ENCODE measurements at places on chromosomes 1 and 21. TPM values are rescaled to one million over a fixed set of nuclear protein-coding genes. Genes with fewer than 3 reads are reported as not detected.

- no peak for DNase-seq
- no peaks in the 10 kb centered on the region for H3K4me1 ChIP-seq
- no peak overlapping the region for H3K4me3 ChIP-seq
These were observed 1857.4 kb downstream of the NCAM2 start for GRCh38 chr21:22855581-22855980.

GRCh38 chr1:67889953-67890567 lies 56.8 kb upstream of the GNG12 start:
- no peak overlapping the region for H3K27ac ChIP-seq
- peaks cover 19% of the 10 kb centered on the region for H3K27me3 ChIP-seq
- H3K4me1 ChIP-seq = peaks cover 10% of the 10 kb centered on the region
- DNase-seq = no peak

DNA sequence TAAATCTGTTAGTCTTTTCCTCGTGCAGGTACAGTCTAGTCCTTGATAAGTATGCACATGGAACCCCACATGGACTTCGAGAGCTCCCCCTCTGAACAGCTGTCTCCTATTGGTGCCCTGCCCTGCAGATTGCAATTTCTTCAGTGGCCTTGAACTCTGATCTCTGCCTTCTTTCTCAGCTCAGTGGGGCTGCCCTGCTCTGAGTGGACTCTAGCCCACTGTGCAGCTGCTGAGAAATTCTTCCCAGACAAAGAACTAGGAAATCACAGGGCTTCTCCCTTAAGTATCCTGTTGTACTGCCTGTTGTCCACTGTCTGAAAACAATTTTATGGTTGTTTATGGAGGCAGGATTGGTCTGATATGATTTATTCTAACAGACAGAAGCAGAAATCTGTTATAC lies 38.2 kb downstream of the ADAM30 start:
- peaks cover 27% of the 10 kb centered on the region for H3K4me1 ChIP-seq
- H3K27ac ChIP-seq = no peak overlapping the region

DNA sequence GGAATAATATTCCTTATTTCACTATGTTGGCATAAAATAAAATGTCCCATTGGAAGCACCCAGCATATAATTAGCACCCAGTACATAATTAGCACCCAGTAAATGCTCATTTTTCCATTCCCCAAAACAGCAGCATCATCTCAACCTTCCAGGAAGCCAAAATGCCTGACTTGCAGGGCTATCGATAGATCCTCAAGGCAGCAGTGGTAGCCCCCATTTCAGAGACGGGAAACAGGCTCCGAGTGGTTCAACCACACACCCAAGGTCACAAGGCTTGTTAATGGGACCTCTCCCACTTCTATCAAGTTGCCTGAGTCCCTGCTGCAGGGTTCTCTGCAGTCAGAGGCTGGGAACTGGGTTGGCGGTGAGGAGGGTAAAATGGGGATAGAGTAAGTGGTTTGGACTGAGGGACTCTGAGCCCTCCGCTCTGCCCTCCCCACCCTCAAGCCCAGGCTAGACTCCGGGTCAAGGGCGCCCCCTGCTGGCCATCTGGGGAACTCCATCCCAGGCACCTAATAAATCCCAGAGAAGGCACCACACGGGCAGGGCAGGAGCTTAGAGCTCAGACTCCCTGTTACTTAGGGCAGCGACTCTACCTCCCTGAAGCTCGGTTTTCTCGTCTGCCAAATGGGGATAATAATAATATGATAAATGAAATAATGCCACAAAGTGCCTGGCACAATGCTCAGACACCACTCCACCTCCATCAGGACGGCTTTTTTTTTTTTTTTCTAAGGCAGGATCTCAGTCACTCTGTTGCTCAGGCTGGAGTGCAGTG lies 21.9 kb upstream of the LAPTM5 start:
- no peaks in the 10 kb centered on the region for H3K27me3 ChIP-seq
- peak; percentile 84 for DNase-seq
- no peaks in the 10 kb centered on the region for H3K36me3 ChIP-seq
- H3K27ac ChIP-seq = no peak overlapping the region
- no peak overlapping the region for H3K4me3 ChIP-seq
- H3K4me1 ChIP-seq = peaks cover 18% of the 10 kb centered on the region

DNA sequence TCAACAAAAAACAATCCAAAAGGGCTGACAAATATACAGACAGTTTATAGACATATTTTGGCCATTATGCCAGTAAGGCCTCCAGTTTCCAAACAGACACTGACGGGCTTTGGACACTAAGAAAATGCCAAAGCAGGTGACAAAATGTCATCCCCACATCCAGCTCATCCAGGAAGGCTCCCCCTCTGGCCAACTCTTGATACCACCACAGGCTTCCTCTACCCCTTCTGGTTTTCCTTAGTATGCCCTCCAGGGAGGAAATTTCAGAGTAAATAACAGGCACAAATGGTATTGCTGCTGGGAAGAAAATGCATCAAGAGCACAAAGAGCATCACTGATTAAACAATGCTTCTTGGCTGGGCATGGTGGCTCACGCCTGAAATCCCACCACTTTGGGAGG lies 225.3 kb downstream of the VAV3 start:
- no peaks in the 10 kb centered on the region for H3K36me3 ChIP-seq
- H3K27ac ChIP-seq = no peak overlapping the region
- DNase-seq = no peak
- H3K27me3 ChIP-seq = peaks cover 2% of the 10 kb centered on the region

- peaks cover 20% of the 10 kb centered on the region for H3K27me3 ChIP-seq
- peak overlapping the region; percentile 99 for H3K27ac ChIP-seq
- H3K4me1 ChIP-seq = peaks cover 26% of the 10 kb centered on the region
- no peak for DNase-seq
These were observed 932 bp downstream of the RPF1 start for GRCh38 chr1:84479998-84480397.

Gene PRRC2C
- total RNA-seq = 269 TPM

DNA sequence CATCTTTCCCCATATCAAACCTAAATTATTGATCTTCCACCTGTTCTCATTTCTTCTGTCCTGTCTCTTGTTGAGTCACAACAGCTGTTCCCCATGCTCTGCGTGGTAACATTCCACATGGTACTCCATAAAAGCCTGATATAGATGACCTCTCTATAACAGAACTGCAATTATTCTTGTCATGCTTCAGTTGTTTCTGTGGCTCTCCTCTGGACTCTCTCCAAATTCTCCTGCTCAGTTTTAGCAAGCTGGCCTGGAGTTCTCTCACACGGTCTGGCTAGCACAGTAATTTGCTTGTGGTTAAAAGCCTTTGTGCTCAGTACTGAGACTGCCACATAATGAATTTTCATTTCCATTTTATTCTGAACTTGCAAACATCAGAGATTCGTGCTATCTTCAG lies 10.6 kb upstream of the LRRC39 start:
- no peak overlapping the region for H3K4me3 ChIP-seq
- DNase-seq = no peak
- H3K36me3 ChIP-seq = peaks cover 3% of the 10 kb centered on the region
- H3K27ac ChIP-seq = no peak overlapping the region

Gene VAV3
- total RNA-seq = 1.9 TPM

GRCh38 chr1:160776178-160776577 lies 19.8 kb upstream of the LY9 start:
- no peak overlapping the region for H3K27ac ChIP-seq
- no peaks in the 10 kb centered on the region for H3K36me3 ChIP-seq
- H3K4me1 ChIP-seq = peaks cover 40% of the 10 kb centered on the region
- no peak overlapping the region for H3K4me3 ChIP-seq

- H3K4me3 ChIP-seq = no peak overlapping the region
- H3K36me3 ChIP-seq = no peaks in the 10 kb centered on the region
- DNase-seq = no peak
- peaks cover 3% of the 10 kb centered on the region for H3K4me1 ChIP-seq
These were observed 81.9 kb upstream of the LBR start for GRCh38 chr1:225509770-225510169.

DNA sequence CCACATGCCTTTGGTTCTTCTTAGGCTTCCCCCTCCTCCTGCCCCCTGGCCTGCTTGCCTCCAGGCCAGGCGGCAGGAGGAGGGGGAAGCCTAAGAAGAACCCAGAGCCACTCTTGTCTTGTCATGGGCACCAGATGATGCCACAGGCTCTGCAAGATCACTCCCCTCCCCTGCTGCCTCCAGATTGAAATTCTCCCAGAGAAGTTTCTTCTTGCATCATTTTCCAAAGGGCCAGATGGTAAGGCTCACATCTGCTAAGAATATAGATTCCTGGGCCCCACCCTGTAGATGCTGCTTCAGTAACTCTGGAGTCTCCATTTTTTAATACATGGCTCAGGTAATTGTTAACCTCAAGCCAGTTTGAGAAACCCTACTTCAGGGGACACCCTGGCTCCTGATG lies 60.8 kb downstream of the FAM163A start:
- no peak for DNase-seq
- no peaks in the 10 kb centered on the region for H3K27me3 ChIP-seq
- no peak overlapping the region for H3K27ac ChIP-seq
- H3K36me3 ChIP-seq = no peaks in the 10 kb centered on the region

Gene TPTE
- not detected for total RNA-seq

Gene LCE3D
- not detected for total RNA-seq

DNA sequence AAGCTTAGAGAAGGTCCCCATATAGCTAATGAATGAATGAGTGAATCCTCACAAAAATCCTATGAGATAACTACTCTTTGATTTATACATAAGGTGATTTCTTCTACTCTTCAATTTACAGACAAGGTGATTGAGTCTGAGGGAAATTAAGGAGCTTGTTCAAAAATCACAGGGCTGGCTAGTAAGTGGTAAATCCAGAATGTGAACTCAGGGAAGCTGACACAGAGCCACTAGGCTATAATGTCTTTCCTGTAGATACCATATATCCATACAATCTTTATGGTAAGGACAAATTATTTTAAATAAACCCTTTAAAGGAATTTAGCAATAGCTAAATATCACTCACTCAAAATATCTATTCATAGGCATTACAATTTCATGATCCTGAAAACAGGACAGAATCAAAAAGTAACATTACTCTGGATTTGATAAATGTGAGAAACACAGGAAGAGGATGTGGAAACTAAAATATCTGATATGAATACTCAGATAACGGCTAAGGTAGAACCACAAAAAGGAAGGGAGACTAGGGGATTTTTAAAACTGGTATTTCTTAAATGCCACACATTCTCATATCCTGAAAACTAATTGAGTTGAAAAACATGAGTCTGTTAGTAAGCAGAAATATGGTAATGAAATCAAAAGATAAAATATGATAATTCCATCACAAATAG lies 108.2 kb downstream of the NBPF12 start:
- DNase-seq = no peak
- H3K27me3 ChIP-seq = peaks cover 18% of the 10 kb centered on the region
- peaks cover 33% of the 10 kb centered on the region for H3K4me1 ChIP-seq
- H3K4me3 ChIP-seq = peak overlapping the region; percentile 37

- H3K4me3 ChIP-seq = no peak overlapping the region
- no peaks in the 10 kb centered on the region for H3K27me3 ChIP-seq
- no peak overlapping the region for H3K27ac ChIP-seq
- no peaks in the 10 kb centered on the region for H3K4me1 ChIP-seq
- no peaks in the 10 kb centered on the region for H3K36me3 ChIP-seq
- no peak for DNase-seq
These were observed 36.0 kb downstream of the SEC16B start for GRCh38 chr1:177933881-177934280.

Gene LCE1D
- not detected for total RNA-seq

Gene REN
- not detected for total RNA-seq

Gene SYNC
- not detected for total RNA-seq

- H3K27me3 ChIP-seq = peaks cover 6% of the 10 kb centered on the region
- no peaks in the 10 kb centered on the region for H3K36me3 ChIP-seq
- no peak overlapping the region for H3K4me3 ChIP-seq
- peaks cover 9% of the 10 kb centered on the region for H3K4me1 ChIP-seq
- H3K27ac ChIP-seq = no peak overlapping the region
These were observed 11.2 kb upstream of the HYI start for GRCh38 chr1:43464681-43465504.

- H3K4me3 ChIP-seq = no peak overlapping the region
- H3K4me1 ChIP-seq = no peaks in the 10 kb centered on the region
- H3K36me3 ChIP-seq = no peaks in the 10 kb centered on the region
- peaks cover 10% of the 10 kb centered on the region for H3K27me3 ChIP-seq
These were observed 168.3 kb downstream of the RHOU start for GRCh38 chr1:228903434-228904071.

Gene RPL5
- total RNA-seq = 1,195 TPM

DNA sequence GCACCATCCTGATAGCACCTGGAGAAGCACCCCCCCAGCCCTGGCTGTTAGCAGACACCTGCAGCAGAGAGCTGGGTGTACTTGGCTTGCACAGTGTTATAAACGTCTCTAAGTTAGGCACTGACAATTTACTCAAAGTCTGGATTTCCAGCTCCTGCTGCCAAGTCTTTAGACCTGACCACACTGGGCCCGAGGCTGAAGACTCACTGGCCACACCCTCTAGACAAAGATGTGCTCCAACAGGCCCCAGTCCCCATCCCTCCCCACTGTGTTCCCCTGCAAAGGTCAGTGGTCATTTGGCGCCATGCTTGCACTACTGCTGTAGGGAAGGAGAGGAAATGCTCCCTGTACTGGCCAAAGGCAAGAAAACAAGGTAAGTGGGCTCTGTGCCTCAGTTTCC lies 31.1 kb downstream of the PADI6 start:
- H3K27me3 ChIP-seq = no peaks in the 10 kb centered on the region
- no peak for DNase-seq
- H3K4me3 ChIP-seq = no peak overlapping the region
- no peaks in the 10 kb centered on the region for H3K4me1 ChIP-seq
- H3K27ac ChIP-seq = no peak overlapping the region

GRCh38 chr1:29275435-29275834 lies 39.1 kb downstream of the PTPRU start:
- H3K27me3 ChIP-seq = peaks cover 10% of the 10 kb centered on the region
- H3K4me1 ChIP-seq = no peaks in the 10 kb centered on the region
- DNase-seq = no peak
- H3K27ac ChIP-seq = no peak overlapping the region
- H3K36me3 ChIP-seq = no peaks in the 10 kb centered on the region
- H3K4me3 ChIP-seq = no peak overlapping the region

Gene CAMSAP2
- 0.52 TPM for total RNA-seq

Gene CELA3B
- total RNA-seq = not detected

DNA sequence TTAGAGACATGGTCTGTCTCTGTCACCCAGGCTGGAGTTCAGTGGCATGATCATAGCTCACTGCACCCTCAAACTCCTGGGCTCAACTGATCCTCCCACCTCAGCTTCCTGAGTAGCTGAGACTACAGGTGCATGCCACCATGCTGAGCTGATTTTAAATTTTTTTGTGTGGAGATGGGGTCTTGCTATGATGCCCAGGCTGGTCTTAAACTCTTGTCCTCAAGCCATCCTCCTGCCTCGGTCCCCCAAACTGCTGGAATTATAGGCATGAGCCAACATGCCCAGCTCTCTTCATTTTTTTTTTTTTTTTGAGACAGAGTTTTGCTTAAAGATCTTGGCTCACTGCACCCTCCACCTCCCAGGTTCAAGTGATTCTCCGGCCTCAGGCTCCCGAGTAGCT lies 24.8 kb upstream of the AGPAT3 start:
- H3K27me3 ChIP-seq = peaks cover 14% of the 10 kb centered on the region
- H3K4me1 ChIP-seq = peaks cover 18% of the 10 kb centered on the region
- no peak overlapping the region for H3K4me3 ChIP-seq
- DNase-seq = no peak
- H3K36me3 ChIP-seq = peaks cover 4% of the 10 kb centered on the region

Gene DISC1
- total RNA-seq = 1.5 TPM

GRCh38 chr1:118933051-118933781 lies 54.9 kb downstream of the TBX15 start:
- H3K27me3 ChIP-seq = no peaks in the 10 kb centered on the region
- no peaks in the 10 kb centered on the region for H3K4me1 ChIP-seq
- DNase-seq = no peak
- H3K36me3 ChIP-seq = no peaks in the 10 kb centered on the region
- no peak overlapping the region for H3K4me3 ChIP-seq

All from activated T-helper 2 cell treated with anti-CD3 and anti-CD28 coated beads, Interferon-gamma antibody, Interleukin-2, Interleukin-4, amounts not matched to agents 10 μg/mL and 5 μg/mL and 100 μg/mL, durations not matched to agents 14 hours and 24 hours and 36 hours (primary cell).